ENCODE measurements at places on chromosomes 2 and 18.

DNA sequence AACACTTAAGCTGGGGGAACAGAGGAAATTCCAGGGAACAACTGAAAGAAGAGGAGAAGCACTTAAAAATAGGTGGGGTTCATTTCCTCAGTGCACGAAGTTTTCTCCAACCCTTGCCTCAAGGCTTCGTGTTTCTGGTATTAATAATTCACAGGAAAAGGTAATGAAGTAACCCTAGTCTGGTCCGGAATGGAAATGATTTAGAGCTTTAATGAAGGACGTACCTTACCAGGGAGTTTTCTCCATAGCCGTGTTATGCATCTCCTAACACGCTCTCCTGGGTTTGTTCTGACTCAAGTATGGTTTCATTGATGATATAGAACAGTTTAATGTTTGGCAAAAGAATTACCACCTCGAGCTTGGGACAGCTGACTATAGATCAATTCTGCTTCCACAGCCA is 214.2 kb downstream of the MTX2 start:
- no peak for DNase-seq

GRCh38 chr2:215080545-215080944 is 57.9 kb downstream of the ABCA12 start:
- DNase-seq: no peak

DNA sequence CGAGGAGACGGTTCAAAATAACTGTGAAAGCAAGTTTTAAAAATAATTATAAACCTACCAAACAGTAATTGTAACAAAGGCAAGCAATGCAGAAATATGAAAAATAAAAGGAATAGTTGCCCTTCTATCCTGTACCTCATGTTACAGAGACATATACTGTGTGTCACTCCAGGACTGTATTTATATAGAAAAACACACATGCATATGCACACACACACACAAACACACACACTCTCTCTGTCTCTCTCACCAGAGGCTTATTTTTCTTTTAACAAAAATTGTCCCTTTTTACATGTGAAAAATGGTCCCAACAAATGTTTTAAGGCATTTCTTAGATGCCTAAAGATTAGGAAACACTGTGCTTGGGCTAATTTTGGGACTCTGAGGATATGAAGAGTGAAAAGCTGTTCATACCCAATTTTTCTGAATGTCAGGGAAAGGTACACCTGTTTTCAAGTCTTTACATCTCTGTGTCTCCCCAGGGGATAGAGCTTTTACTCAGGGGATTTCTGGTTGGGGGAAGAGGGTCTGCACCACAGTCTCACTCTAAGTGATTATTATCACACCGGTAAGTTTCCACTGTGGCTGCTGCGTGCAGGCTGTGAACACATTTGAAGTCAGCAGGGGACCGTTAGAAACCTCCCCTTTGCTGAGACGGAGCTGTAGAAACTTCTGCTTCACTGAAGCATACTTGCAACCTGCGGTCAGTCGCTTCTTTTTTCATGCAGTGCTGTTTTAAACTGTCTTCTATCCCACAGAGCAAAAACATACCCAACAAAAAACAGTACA is 51.4 kb upstream of the SPAG16 start:
- peak; percentile 49 for DNase-seq

GRCh38 chr2:140893685-140894084 is 1237.1 kb downstream of the LRP1B start:
- peak; percentile 36 for DNase-seq

DNA sequence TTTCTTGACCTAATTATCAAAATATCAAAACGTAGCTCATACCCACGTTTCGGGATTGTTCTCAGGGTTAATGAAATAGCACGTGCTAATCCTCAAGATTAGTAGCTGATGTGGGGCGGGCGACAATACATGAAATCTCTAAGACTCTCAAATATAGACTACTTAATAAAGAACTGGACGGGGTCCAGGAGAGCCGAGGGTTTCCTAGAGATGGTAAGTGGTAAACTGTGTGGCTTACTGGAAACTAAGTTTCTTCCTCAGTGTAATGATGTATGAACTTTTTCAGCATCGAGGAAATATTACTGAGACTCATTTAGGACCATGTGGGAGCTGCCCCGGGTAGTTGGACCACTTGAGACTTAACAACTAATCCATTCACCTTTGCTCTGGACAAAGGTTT is 453.3 kb upstream of the SALL3 start:
- no peak for DNase-seq

Data from MV-4-11 (cell line).